Activated naive CD8-positive, alpha-beta T cell treated with anti-CD3 and anti-CD28 coated beads, Interleukin-2, amount 10 ng/mL, durations not matched to agents 7 days and 5 days (primary cell): ENCODE measurements at places on chromosomes 13 and 19.

DNA sequence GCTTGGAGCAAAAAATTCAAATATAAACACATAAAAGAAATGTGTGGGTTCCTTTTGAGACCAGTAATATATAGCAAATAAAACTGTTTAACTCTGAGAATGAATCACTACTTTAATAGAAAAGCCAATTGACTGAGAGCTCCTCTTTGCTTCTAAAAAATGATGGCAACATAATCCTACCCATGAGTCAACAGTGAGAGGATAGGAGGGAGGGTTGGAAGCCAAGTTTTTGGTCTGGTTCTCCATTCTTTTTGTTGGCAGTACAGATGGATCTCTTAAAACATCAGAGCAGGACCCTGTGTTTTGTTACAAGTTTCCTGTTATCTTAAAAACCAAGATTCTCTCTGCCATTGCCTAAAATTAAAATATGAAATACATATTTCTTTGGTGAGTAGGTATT lies 50.0 kb upstream of the POSTN start:
- H3K27me3 ChIP-seq: no peaks in the 10 kb centered on the region
- H3K27ac ChIP-seq: no peak overlapping the region

GRCh38 chr13:72678312-72678711 lies 49.1 kb downstream of the MZT1 start:
- no peak for DNase-seq
- no peak overlapping the region for H3K4me3 ChIP-seq
- H3K27me3 ChIP-seq: peaks cover 4% of the 10 kb centered on the region
- H3K27ac ChIP-seq: no peak overlapping the region

DNA sequence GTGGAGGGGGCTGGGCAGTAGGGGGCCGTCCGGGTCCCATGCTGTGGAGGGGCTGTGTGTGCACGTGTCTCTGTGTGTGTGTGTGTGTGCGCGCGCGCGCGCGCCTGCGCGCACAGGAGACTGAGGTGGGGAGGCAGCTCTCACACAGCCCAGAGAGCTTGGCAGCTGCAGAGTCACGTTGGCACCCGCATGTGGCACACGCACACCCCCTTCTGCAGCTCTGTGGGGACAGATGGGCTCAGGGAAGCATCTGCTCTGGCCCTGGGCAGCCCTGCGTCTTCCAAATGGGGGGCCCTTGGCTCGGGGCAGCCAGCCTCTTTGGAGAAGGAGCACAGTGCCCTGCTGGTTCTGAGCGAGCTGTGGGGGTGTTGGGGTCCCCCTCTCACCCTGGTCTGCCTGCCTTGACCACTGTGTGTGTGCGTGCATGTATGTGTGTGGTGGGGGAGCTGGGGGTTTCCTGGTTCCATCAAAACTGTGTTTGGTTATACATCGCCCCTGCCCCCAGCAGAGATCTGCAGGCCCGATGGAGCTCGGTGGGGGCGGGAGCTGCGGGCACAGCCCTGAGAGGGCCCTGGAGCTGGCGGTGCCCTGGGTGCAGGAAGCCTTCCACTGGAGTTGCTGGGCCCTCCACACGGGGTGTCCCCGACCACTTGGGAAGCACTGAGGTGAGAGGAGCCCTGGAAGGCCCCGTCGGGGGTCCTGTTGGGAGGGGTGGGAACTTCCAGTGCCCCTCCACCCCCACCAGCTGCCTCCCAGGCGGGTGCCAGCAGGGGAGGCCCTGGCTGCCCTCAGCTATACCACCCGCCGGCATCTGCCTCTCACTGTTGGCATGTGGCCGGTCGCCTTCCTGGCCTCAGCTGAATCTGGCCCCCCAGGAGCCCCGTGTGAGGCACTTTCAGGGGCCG lies 67.1 kb downstream of the KDM4B start:
- no peak for DNase-seq
- H3K4me3 ChIP-seq: no peak overlapping the region
- H3K27ac ChIP-seq: no peak overlapping the region

DNA sequence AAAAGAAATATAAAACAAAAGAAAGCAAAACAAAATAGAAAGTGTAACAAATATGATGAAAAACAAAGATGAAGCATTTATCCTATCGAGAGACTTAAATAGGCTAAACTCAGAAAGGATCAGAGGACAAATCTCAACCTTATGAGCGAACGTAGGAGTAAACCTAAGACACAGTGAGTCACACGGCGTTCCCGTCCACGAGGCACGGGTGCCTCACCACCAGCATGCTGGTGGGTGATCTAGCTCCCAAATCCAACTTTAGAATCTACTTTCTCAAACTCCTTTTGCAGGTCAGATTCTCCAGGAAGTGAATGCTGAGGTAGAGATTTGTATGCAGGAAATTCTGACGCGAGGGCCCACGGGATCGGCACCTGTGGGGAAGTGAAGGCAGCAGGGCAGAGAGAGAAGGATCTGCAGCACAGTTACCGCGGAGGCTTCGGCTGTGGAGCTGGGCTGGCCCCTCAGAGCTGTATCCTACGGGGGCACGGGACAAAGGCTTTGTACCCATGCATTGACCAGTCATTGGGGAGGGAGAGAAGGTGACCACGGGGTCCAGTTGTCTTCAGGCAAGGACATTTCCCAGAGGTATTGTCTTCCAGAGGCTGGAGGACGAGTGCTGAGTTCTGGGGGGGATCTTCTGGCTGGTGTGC lies 7.5 kb upstream of the MIER2 start:
- no peaks in the 10 kb centered on the region for H3K36me3 ChIP-seq
- no peaks in the 10 kb centered on the region for H3K4me1 ChIP-seq
- H3K27me3 ChIP-seq: no peaks in the 10 kb centered on the region
- H3K4me3 ChIP-seq: no peak overlapping the region

GRCh38 chr19:7928741-7929701 lies 3.1 kb upstream of the CTXN1 start:
- peaks cover 3% of the 10 kb centered on the region for H3K4me1 ChIP-seq
- H3K4me3 ChIP-seq: no peak overlapping the region
- H3K27ac ChIP-seq: no peak overlapping the region
- no peaks in the 10 kb centered on the region for H3K36me3 ChIP-seq

GRCh38 chr13:109385242-109385560 lies 401.2 kb downstream of the IRS2 start:
- H3K27ac ChIP-seq: no peak overlapping the region
- H3K36me3 ChIP-seq: no peaks in the 10 kb centered on the region
- no peaks in the 10 kb centered on the region for H3K4me1 ChIP-seq
- no peaks in the 10 kb centered on the region for H3K27me3 ChIP-seq
- H3K4me3 ChIP-seq: no peak overlapping the region

DNA sequence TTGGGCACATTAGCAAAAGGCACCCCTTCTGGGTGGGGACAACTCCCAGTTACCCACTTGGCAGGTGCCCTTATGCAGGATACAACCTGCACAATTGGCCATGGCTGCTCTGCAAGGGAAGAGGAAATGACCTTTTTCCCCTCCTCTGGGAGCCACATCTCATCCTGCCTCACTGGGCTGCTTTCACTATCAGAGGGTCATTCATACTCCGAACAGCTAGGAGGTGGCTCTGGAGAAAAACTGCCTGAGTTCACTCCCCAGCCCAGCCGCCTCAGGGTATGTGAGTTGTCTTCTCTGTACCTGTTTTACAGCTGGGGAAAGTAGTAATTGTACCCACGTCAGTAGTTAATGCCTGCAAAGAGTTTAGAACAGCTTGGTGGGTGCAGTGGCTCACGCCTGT lies 7.1 kb upstream of the ACTN4 start:
- no peak overlapping the region for H3K4me3 ChIP-seq
- no peak overlapping the region for H3K27ac ChIP-seq
- H3K4me1 ChIP-seq: peaks cover 22% of the 10 kb centered on the region
- no peaks in the 10 kb centered on the region for H3K27me3 ChIP-seq
- no peak for DNase-seq
- H3K36me3 ChIP-seq: peaks cover 2% of the 10 kb centered on the region

DNA sequence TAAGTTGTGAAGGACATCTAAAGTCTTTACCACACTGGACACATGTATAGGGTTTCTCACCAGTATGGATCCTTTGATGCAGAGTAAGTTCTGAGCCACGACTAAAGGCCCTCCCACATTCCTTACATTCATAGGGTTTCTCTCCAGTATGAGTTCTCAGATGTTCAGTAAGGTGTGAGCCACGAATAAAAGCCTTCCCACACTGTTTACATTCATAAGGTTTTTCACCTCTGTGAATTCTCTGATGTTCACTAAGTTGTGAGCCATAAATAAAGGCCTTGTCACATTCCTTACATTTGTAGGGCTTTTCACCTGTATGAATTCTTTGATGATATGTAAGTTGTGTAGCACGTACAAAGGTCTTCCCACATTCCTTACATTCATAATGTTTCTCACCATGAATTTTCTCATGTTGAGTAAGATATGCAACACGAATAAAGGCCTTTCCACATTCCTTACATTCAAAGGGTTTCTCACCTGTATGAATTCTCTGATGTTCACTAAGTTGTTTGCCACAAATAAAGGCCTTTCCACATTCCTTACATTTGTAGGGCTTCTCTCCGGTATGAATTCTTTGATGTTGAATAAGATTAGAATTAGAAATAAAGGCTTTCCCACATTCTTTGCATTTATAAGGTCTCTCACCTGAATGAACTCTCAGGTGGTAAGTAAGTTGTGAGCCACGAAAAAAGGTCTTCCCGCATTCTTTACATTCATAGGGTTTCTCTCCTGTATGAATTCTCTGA lies 29.8 kb downstream of the ZNF571 start:
- H3K4me3 ChIP-seq: no peak overlapping the region
- peaks cover 36% of the 10 kb centered on the region for H3K36me3 ChIP-seq
- H3K4me1 ChIP-seq: no peaks in the 10 kb centered on the region
- no peak overlapping the region for H3K27ac ChIP-seq
